Right cardiac atrium (tissue), 5 donors: ENCODE measurements at places on chromosomes 12 and 14. TPM values are rescaled to one million over a fixed set of nuclear protein-coding genes. Genes with fewer than 3 reads are reported as not detected.
A peak's percentile ranks its signal among the peaks of the same experiment; 100 is the strongest.

- DNase-seq: peak; percentile 52
These were observed 13.3 kb downstream of the RNASE3 start for GRCh38 chr14:20904393-20905029.

- DNase-seq: no peak
These were observed 180.6 kb upstream of the MYL2 start for GRCh38 chr12:111101003-111101402.

DNA sequence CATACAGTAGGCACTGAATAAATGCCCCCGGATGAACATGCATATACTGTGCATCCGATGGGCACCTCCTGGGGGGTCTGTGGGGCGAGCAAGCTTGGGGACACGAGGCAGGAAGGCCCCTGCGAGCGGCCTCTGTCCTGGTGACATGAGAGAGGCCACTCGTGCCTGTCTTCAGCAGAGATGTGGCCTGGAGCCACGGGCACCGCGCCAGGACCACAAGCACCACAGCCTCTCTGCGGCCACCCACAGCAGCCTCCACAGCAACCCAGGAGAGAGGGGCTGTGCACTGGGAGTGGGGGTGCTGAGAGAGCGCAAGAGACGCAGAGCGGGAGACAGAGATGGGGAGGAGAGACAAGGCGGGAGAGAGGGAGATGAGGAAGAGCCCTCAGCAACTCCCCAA lies 118.5 kb downstream of the RFLNA start:
- DNase-seq: peak; percentile 92

Gene CPNE6
- polyA plus RNA-seq: 0.16 TPM

GRCh38 chr12:75850721-75851462 lies 180.7 kb downstream of the PHLDA1 start:
- DNase-seq: no peak

Gene MGAT4C
- 1.2 TPM for polyA plus RNA-seq

Gene GSC
- 0.14 TPM for polyA plus RNA-seq

Gene MYF5
- polyA plus RNA-seq: not detected

DNA sequence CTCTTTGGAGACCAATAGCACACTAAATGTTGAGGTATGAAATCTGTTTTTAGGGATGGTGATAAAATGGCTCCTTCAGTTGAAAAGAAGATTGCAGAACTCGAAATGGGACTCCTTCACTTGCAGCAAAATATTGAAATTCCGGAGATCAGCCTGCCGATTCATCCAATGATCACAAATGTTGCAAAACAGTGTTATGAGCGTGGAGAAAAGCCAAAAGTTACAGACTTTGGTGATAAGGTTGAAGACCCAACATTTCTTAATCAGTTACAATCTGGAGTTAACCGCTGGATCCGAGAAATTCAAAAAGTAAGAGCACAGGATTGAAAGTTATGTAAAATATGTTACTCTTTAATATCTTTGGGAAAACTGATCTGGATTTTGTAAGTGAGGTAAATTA lies 15.3 kb downstream of the DYNC1H1 start:
- DNase-seq: no peak

Gene VPS33A
- polyA plus RNA-seq: 7.3 TPM

DNA sequence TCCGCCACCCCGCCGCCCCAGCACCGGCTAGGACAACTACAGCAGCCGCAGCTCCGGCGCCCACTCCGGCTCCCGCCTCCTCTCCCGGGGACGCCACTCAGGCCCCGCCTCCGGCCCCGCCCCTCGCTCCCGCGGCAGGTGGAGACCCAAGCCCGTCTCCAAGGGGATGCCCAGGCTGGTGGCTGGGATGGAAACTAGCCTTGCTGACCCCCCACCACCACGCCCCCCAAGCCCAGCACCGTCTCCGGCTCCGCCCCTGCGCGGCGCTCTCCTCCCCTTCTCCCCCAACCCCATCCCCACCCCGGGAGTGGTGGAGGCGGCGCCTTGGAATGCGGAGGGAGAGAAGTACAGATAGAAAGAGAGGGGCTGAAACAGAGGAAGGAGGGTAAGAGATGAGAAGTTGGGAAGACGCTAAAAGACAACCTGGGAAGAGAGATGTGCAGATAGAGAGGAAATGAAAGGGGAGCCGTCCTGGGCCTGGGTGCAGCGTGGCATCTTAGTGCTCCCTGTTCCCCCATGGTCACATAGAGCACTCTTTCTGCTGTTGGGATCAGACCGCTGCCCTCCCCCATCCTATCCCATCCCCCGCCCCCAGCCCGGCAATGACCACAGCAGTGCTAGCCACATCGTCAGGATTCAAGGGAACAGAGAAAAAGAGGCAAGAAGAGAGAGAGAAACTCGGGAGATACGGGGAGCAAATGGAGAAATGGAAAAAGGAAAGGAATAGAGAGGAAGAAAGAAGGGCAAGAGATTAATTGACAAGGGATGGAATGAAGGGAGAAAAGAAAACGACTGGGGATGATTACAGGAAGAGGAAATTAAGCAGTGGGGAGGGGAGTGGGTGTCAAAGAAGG lies at the start of gene ITGA7:
TSS of gene ITGA7 (minus strand) at position 64 of the 854 bp plus-strand sequence. CDS start 222 bp downstream, outside the sequence.
- peak; percentile 81 for DNase-seq

GRCh38 chr12:59850268-59850667 lies 254.4 kb downstream of the SLC16A7 start:
- no peak for DNase-seq

Gene PALS1
- 4.3 TPM for polyA plus RNA-seq

Gene OR4N2
- polyA plus RNA-seq: not detected

Gene HNF1A
- polyA plus RNA-seq: 0.05 TPM

DNA sequence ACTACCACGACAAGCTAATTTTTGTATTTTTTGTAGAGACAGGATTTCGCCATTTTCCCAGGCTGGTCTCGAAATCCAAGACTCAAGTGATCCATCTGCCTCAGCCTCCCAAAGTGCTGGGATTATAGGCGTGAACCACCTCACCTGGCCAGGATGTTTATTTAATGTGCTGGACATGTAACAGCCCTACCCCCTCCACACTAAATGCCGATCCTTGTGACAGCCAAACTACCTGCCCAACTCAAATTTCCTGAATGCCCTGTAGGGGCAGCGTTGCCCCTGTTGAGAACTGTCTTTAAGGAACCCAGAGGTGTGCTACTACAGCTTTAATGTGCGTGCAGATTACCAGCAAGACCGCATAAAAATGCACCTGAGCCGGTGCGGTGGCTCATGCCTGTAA lies 48.1 kb downstream of the KCNK13 start:
- no peak for DNase-seq

DNA sequence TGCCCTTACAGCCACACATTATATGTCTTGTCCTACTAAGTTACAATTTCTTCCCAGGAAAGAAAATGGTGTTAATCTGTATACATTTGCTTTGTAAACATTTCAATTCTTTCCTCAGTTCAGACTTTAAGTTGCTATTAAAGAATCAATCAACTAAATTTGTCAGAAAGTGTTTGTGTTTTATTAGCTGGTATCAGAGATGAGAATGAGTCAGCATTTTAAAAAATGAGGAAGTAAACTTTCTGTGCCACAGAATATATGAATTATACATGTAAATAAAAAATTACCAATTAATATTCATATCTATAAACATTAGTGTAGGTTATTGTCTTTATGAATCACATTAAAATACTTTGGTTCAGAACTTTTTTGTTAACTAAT lies 82.0 kb downstream of the LMO3 start:
- DNase-seq: no peak
